NCI-H2081 treated with DMSO at 0.1 percent for 48 hours (cell line): ENCODE measurements at places on chromosomes 11 and 22.

DNA sequence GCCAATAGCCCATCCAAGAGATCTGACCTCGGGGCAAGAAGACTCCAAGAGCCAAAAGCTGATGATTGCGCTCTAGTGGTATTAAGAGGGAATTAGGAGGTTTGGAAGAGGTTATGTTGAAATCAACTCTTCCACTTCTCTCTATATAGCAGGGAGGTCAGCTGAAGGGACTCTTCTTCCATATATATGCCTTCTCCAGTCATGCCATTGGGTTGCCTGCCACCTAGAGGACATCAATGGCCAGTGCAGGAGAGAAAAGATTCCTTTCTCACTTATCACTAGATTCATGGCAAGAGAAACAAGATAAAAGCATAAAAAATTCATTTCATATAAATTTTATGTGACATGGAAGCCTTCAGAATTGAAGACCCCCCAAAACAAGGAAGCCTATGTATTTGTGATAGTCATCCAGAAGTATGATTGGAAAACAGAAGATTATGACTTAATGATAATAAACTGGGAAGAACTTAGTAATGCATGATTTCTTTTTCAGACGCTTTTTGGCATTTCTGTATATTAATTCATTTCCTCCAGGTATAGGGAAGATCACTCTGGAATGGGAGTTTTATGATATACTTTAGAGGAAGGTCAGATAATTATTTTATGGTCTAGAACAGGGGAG lies 435.1 kb upstream of the DDI1 start:
- DNase-seq, result peak; percentile 32

DNA sequence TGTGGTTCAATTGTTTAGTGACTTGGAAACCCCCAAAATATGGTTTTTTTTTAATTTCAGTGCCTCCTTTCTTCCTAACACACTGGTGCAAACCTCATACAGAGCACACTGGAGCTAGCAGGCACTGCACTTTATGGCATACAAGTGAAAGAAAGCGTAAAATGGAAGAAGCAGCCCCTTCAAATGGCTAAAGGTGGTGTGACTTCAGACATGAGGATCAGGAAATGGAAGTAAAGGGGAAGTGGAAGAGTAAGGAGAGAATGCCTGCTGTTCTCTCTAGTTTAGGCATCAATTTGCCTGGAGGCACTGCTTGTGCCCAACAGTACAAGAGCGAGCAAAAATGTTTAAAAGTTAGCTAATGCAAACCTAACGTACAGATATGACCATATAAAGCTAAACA lies 5.7 kb downstream of the RSF1 start:
- no peak for DNase-seq

GRCh38 chr11:65633390-65634108 lies 4.4 kb upstream of the SIPA1 start:
- no peak for DNase-seq

DNA sequence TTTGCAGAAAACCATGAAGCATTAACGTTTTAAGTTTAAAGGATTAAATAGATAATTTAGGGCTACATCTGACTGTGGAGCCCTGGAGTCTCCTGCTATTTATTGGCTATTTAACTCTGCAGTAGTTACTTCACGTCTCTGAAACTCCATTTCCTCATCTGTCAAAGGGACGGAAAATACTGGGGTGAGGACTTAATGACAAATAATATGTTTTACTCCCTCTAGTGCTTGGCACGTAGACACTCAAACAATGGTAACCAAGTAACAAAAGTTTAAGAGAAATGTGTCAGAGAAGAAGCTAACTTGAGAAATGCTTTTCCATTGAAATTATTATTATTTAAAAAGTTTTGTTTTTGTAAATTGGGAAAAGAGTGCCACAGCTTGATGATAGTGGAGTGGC lies 130.7 kb upstream of the RCN1 start:
- no peak for DNase-seq
